ENCODE measurements at places on chromosomes 6 and 20.

DNA sequence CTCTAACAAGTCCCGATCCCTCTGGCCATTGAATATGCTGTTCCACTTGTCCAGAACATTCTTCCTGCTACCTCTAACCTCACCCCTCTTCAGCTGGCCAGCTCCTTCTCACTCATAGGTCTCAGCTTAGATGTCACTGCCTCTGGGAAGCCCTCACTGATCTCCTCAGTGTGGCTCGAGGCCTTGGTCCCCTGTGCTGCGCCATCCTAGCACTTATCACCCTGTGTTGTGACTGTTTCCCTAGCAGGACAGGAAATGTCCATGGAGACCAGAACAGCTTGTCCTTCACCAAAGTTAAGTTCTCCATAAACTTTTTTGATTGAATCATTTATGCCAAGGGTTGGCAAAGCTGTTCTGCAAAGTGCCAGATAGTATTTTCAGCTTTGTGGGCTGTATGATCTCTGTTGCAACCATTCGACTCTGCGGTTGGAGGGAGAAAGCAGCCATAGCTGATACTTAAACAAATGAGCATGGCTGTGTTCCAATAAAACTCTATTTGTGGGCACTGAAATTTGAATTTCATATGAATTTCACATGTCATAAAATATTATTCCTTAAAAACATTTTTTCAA, 6.5 kb upstream of the BNIP5 start:
- DNase-seq: peak; percentile 2

GRCh38 chr6:44806656-44807055, 419.1 kb downstream of the CDC5L start:
- peak; percentile 85 for DNase-seq

DNA sequence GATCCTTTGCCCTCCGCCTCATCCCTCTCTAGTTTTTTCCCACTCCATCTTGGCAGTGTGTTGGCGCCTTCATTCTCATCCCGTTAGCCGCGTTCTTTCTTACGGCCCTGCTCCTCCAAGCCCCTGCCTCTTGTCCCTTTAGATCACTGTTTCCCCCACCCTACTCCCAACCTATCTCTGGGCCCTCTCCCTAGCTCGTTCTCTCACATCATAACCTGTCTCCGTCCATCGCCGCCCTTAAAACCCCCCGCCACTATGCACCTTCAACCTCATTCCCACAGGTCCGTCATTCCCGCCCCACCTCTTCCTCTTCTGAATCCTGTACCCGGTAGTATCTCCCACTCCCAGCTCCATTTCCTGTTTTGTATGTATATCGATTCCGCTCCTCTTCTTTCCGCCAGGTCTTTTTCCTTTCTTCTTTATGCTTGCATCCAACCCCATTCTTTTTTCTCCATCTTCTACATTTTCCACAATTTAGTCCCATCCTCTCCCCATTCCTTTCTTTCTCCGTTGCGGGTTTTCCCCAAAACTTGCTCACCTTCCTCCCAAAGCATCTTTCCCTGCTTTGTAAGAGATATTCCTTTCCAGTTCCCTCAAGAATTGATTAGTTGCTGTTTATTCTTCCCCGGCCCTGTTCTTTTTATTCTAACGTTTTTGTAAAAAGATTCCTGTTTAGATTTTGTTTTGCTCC, 671 bp downstream of the EFHC1 start:
- DNase-seq: no peak

DNA sequence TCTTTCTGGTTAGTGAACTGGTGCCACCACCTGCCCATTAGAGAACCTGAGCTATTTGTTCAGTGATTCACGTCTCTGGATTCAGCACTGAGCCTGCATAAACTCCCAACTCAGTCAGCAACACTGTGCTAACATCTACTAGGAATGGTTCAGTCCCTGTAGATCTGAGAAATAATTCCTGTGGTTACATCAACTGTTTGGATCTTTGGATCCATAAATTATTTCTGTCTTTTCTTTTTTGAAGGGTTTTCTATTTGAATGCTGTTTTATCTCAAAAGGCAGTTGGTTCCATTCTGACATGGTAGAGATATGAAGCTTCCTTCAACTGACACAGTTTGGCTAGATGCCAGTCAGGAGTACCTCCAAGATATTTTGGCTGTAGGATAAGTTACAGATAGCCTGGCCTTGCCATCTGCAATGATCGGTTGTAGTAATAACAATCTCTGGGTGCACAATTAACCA, 125.9 kb downstream of the TRMT11 start:
- no peak for DNase-seq

DNA sequence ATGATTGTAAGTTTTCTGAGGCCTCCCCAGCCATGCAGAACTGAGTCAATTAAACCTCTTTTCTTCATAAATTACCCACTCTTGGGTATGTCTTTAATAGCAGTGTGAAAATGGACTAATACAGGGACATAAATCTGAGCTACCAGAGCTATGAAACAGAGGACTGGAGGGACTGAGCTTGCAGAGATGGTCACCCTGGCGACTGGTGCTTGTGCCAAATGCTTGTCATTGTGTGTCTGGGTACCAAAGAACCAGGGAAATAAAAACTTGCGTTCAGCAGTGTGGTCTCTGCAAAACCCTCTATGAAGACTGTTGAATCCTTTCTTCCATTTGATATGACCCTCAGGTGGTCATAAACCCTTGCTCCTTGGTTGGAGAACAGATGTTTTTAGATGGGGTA, 105.1 kb upstream of the PRL start:
- DNase-seq: no peak

- DNase-seq: no peak
Observed at GRCh38 chr6:137056121-137056880, 11.5 kb upstream of the IL20RA start.

DNA sequence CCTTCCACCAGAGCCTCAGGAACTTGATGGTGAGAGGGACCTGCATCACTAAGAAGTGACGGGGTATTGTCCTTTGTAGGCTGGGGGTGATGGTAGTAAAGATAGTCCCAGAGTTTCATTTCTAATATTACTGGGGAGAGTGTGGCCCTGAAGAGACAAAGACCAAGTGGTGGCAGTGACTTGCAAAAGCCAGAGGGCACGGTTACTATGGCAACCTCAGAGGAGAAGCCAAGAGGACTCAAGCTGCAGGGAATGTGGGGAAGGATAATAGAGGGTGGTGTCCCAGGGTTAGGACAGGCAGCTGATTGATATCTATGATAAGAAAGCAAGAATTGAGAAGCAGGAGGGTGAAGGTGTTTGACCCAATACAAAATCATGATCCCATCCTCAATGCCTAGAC, 42.5 kb downstream of the HLA-G start:
- DNase-seq: no peak

GRCh38 chr6:75850026-75850833, 101.2 kb downstream of the MYO6 start:
- no peak for DNase-seq

- DNase-seq: no peak
Observed at GRCh38 chr6:159261995-159262394, 92.8 kb downstream of the FNDC1 start.
